Globus pallidus (tissue), 1 donor: ENCODE measurements at places on chromosomes 7 and 10.

DNA sequence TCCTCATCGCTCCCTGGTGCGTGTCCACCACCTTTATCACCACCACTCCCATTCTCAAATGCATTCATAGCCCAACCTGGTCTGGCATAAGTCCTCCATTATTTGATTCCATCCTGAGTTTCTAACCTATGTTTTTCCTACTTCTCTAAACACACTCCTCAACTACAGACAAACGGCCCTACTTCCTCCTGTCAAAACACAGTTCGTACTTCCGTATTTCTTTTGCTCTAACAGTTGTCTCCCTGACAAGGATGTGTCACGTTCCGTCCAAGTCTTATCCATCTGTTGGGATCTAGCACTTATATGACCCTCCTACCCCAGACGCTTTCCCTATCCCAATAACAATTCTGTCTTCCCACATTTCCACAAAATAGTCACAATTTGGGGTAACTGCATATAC is 46.8 kb downstream of the DOCK4 start:
- DNase-seq = no peak

DNA sequence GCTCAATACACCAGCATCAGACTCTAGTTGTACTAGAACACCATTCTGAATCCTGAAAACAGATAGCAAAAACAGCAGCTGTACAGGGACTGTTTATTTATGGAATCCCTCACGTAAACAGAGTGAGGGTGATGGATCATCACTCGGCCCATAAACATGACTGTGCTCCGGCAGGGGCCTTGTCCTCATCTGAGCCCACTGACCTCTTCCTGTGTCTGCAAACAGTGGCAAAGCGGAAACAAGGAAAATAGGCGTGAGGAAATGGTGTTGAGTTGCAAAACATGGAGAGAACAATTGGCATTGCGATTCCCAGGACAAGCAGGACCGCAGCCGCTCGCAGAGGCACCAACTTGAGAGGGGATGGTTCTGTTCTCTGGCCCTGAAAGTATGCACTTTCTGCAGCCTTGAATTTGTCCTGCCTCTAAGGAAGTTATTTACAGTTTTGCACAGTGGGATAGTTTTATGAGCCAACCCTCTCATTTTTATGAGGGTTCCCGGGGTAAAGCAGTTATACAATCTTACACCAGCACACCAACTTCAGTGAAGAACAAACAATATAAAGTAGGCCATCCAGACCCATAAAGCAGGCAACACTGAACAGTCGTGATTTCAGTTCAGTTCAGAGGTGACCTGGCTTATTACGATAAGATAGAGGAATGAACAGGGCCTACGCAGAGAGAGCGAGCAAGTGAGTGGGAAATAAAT is 248.0 kb upstream of the FZD8 start:
- no peak for DNase-seq

DNA sequence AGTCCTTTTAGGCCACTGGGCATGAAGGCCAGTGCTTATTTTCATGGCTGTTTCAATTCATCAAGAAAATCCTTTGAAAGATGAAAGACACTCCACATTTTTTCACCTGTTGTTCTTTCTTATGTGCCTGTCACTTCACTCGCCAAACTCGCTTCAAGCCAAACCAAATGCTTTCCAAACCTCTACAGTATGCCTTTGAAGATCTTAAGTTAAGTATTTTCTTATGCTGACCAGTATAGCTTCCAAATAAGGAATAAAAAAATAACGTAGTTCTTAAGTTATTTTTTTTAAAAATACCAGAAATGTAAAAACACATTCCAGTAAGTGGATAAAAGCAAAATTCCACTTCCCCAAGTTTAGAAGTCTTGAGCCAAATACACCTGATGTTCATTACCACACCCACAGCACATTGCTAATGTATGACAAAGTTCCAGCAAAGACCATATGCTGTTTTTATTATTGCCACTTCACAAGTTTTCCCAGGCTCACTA is 186.1 kb downstream of the MTERF1 start:
- DNase-seq = no peak

DNA sequence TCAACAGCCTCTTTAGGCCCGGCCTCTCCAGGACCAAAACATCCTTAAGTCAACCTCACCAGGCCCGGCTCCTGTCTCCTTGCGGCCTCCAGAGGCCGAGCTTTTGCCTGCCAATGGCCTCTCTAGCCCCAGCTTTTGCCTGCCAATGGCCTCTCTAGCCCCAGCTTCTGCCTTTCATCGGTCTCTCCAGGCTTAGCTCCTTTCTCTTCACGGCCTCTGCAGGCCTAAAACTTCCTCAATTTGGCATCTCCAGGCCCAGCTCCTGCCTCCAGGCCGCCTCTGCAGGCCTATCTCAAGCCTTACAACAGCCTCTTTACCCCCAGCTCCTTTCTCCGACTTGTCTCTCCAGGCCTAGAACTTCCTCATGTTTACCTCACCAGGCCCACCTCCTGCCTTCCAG is 15.7 kb upstream of the TMEM248 start:
- DNase-seq = no peak

GRCh38 chr7:32266932-32267475 is 196.8 kb upstream of the PDE1C start:
- DNase-seq = no peak

- no peak for DNase-seq
Measured at GRCh38 chr10:43680035-43680434, 31.4 kb upstream of the ZNF32 start.

GRCh38 chr7:158431941-158432347 is 155.7 kb downstream of the PTPRN2 start:
- no peak for DNase-seq

DNA sequence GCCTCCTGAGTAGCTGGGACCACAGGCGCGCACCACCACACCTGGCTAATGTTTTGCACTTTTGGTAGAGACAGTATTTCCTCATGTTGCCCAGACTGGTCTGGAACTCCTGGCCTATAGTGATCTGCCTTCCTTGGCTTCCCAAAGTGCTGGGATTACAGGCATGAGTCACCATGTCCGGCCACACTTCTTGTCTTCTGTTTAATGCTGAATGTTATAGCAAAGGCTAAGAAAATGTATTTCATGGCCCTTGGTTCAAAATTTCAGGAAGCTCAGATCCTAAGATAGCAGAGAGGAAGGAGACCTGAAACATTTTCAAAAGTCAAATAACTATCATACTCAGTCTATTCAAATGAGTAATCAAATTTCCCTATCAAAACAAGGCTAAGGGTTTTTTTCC is 229.6 kb downstream of the BAMBI start:
- no peak for DNase-seq

DNA sequence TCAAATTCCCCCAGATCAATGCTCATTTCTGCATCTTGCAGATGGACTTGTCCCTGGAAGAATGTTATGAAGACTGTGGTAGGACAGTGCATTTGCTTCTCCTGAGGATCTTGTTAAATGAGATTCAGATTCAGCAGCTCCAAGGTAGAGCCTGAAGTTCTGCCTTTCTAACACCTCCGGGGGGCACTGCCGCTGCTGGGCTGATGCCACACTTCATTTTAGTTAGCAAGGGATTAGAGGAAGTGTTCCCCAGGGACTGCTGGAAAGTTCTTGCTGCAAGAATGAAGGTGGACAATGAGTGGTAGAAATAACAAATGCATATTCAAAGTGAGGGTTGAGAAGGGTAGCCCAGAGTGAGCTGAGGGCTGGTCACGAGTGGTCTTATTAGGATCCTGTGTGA is 434.3 kb upstream of the AKR1E2 start:
- no peak for DNase-seq

- DNase-seq = no peak
Measured at GRCh38 chr10:44925811-44926750, 14.9 kb downstream of the TMEM72 start.

DNA sequence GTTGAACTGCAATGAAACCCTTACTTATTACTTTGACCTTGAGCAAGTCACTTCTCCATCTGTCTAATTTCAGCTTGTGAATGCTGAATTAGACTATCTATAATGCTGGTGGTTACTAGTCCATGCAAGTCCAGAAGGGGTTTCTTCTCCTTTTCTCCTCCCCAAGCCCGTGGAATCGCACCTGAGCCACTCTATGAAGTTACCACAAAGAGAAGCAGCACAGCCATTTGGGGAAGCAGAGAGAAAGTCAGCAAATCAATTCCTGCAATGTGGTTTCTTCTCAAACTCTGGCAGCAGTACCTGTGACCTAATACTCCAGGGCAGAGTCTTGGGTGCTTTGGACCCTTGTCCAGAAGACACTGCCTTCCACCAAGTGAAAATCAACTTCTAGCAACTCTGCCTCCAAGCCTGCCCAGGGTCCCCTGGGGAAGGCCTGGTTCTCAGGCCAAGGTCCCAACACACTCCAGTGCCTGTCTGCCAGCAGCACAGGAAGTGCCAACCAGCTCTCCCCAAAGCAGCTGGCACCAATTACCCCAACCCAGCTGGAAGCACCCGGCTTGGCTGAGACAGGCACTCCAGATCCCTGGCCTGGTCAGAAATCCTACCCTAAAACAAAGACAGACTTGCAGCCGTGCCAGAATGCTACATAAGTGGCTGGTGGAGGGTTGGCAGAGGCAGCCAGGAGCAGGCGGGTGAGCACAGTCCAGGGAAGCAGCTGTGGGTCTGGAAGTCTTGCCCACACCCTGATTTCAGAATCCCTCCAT is 200.3 kb downstream of the LSM5 start:
- peak; percentile 77 for DNase-seq

DNA sequence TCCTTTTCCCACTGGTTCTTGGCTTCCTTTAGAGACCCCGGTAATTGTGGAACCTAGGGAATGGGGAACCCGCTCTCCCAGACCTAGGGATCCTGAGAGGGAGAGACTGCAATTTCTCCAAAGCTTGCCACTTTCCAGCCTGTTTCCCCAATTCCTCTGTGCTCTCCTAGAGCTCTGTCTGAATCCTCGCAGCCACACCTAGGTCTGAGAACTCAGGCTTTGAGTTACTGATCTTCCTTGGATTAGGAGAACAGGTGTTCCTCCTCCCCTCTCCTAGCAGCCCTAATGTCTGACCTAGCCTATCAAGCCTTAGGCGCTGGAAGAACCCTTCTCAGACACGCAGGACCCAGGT is 20.0 kb downstream of the WNT8B start:
- no peak for DNase-seq

DNA sequence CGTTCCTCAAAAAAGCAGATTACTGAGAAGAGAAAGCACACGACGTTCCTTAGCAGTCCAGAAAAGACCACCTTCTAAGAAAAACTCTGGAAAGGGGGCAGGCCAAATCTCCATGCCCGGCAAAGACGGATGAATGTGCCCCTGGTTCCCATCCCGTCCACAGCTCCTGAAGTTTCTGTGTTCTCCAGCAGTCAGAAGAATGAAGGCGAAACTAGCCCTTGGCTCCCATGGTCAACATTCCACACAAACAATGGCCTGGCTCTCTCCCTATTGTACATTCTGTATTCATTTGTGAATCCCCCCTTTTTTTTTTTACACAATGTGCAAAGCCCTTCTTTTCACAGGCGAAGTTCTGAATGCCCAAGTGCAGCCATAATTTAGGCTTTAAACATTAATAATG is 5.3 kb downstream of the CTBP2 start:
- peak; percentile 71 for DNase-seq

DNA sequence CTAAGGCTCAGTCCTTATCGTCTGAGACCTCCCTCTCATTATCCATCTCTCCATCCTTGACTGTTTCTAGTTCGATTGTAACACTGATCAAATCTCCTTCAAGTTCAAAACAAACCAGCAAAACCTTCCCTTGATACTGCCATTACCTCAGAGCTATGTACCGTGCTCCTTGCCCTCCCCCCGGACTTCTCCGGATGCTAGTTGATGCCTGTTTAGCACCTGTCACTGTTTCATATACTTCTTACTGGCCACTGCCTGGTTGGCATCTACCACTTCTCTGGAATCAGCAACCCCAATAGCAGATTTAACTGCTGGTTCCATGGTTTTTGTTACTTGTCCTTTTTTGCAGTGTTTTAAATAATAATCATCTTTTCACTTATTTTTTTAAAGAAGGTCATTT is 64.1 kb downstream of the BMPR1A start:
- no peak for DNase-seq
